RWPE2 (cell line): ENCODE measurements at places on chromosomes 16 and 17.

DNA sequence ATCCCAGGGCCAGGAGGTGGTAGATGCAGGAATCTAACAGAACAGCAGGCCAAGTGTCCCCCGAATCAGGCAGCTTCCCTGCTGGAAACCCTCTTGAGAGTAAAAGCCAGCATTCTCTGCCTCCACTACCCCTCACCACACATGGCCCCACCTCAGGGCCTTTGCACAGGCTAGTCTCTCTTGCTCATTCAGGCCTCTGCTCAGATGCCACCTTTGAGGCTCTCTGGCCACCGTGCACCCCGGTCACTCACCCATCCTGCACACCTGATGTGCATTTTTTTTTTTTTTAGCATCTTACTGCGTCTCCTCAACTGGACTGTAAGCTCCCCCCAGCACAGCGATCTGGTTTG, 34.5 kb upstream of the GSE1 start:
- no peak for DNase-seq

GRCh38 chr16:87762620-87763019, 3.2 kb downstream of the KLHDC4 start:
- DNase-seq = no peak

DNA sequence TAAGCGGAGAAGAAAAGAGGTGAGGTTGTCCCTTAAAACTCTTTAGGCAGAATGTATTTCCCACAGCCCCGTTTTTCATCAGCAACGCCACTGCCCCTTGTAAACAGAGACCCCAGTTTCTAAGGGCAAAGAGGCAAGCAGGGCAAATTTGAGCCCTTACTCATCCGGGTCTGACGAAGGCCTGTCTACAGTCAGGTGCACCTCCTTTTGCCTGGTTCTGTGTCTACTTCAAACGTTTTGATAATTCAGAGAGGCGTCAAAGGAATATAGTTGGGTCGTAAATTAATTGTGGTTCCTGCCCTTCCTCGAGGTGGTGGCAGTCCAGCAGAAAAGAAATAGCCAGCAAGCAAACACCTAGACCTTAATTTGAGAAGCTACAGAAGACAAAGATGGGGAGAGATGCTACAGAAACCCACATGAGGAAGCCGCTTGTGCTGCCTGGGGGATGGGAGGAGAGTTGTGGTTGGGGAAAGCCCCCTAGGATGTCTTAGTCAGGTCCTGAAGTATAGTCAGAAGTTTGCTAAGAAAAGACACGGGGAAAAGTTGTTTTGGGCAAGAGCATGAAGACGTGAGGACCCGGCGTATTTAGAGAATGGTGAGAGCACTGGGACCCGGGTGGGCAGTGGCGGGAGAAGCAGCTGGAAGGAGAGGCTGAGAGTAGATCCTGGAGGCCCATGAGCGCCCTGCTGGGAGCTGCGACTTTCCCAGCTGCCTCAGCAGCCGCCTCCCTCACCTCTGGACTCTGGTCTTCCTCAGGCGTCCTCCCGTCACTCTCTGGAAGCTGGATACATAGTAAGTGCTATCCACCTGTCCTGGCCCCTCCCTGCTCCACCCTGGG, 2.4 kb downstream of the FBRS start:
- DNase-seq = no peak

DNA sequence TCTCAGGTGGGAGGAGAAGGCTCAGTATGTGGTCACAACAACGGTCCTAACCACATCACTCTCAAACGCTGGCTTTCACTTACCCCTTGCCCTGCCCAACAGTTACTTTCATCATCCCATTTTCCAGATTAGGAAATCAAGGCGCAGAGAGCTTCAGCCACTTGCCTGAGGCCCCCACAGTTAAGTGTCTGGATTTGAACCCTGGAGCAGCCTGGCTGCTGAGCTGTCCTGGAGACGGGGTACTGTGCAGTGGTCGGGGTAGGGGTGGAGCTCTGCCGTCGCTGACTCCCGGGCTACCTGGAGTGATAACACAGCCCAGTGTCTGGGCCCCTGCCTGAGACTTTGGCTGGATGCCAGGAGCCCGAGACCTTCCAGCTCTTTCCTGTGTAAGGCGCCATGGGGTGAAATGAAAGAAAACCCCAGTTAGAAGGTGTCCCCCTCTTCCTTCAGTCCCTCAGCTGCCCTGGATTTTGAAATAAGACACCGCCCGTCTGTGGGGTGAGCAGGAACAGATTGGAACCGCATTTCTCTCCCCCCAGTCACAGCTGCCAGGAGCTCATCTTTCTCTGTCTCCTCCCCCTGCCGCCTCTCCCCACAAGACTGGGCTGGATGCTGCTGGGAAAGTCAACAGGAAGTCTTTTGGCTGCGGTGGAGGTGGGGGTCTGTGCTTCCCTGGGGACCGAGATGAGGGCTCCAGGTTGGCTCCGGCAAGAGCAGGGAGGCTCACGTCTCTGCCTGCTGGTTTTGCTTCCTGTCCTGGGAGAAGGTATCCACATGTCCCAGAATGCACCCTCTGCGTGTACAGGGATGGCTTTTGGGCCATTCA, 280.2 kb downstream of the SEC14L1 start:
- DNase-seq = no peak

- DNase-seq = no peak
These were observed 32.8 kb downstream of the MSI2 start for GRCh38 chr17:57289130-57289529.

- DNase-seq = no peak
These were observed 22.2 kb upstream of the CPSF4L start for GRCh38 chr17:73283841-73284282.

DNA sequence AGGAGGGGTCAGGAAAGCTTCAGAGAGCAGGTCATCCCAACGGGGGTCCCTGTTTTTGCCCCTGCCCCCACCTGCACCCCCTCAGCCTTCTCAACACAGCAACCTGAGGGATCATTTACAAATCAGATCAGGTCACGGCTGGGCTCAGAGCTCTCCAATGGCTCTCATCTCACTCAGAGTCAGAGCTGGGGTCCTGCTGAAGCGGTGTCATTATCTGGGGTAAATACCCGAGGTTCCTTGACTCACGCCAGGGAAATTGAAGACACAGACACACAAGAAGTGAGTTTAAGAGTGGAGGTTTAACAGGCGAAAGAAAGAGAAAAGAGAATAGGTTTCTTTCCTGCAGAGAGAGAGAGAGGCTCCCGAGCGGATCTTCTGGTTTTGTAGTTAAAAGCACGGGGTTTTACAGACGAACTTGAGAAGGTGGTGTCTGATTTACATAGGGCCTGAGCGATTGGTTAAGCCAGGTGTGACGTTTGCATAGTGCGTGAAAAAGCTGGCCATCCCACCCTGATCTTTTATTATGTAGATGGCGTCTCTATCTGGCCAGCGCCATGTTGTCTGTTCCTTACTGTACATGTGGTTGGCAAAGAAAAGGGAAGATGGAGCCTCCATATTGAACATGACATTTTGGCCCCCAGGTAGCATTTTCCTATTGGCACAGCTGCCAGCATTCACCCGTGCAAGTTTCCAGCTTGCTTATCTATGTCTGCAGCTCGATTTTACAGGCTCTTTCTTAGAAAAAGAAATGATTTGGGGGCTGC, 51.4 kb downstream of the WSB1 start:
- no peak for DNase-seq

GRCh38 chr17:59762049-59762823, 54.8 kb downstream of the VMP1 start:
- DNase-seq = no peak

DNA sequence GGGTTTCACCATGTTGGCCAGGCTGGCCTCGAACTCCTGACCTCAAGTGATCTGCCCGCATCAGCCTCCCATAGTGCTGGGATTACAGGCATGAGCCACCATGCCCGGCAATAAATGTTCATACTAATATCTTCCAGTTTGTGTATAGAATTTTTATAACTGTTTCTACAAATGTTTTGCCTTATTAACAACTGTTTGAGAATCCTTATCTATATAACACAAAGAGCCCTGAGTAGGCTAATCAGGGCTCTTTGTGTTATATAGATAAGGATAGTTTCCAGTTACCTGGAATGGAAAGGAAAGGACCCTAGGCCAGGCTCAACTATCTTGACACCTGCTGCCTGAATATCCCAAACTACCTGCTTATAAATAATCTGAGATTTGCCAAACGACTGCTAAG, 16.9 kb downstream of the TERF2 start:
- no peak for DNase-seq

DNA sequence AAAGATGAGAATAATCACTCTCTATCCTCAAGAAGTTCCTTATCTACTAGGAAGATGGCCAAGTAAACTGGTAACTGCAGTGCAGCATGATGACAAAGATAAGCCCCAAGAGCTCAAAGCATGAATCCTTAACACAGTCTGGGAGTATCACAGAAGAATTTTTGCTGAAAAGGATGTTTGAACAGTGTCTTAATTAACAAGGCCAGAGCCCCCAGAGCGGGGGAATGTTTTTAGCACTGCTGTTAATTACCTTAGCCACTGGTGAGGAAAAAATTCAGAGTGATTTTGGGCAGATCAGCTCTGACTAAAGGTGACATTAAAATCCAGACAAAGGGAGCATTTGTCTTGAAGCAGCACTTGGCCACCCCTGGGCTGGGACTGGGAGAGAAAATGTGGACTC, 30.1 kb downstream of the ADAMTS18 start:
- no peak for DNase-seq

DNA sequence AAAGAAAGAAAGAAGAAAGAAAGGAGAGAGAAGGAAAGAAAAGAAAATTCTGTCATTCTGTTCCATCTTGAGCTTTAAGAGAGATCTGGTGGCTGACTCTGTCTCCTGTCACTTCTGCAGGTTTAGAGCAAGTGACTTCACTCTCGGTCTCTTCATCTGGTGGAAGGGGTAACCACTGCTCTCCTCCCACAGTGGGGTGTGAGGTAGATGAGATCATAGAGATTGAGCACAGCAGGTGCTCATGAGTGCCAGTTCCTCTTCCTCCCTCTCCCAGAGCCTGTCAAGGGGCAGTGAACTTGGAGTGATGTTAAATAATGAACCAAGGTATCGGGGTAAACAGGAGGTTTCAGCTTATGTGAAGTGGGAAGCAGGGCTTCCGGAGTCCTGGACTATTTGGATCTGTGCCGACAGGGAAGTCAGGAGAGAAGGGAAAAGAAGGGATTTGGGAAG, 47.7 kb downstream of the BEAN1 start:
- DNase-seq = no peak
